ENCODE measurements at places on chromosomes 11 and 22. TPM values are rescaled to one million over a fixed set of nuclear protein-coding genes. Genes with fewer than 3 reads are reported as not detected.

The CCDC116 gene
- total RNA-seq: 0.07 TPM

The SYT13 gene
- not detected for total RNA-seq

The KCNQ1 gene
- total RNA-seq: not detected

The MAJIN gene
- 0.04 TPM for total RNA-seq

The PSMD13 gene
- total RNA-seq: 185 TPM

The TPH1 gene
- total RNA-seq: 0.14 TPM

The CCDC179 gene
- total RNA-seq: not detected
